ENCODE measurements at places on chromosomes 13 and 19. TPM values are rescaled to one million over a fixed set of nuclear protein-coding genes. Genes with fewer than 3 reads are reported as not detected.

Gene ZNF43
- 4.7 TPM for total RNA-seq

Gene C3
- total RNA-seq = 313 TPM

Gene PEG3
- 4.6 TPM for total RNA-seq

Gene COMP
- total RNA-seq = 0.53 TPM

Gene TJP3
- total RNA-seq = not detected

Gene S1PR2
- total RNA-seq = 11.9 TPM

Gene ZNF845
- total RNA-seq = 7.3 TPM

Gene IFI30
- total RNA-seq = 21.5 TPM

Gene CCDC8
- total RNA-seq = 20.0 TPM

Gene SLC25A41
- total RNA-seq = 0.07 TPM

Gene GRIK5
- total RNA-seq = 3.2 TPM

Gene CYP4F8
- total RNA-seq = not detected

Gene SMIM44
- not detected for total RNA-seq

Gene SERTAD3
- 16.7 TPM for total RNA-seq

Gene LSR
- 0.33 TPM for total RNA-seq

Gene BRSK1
- 10.8 TPM for total RNA-seq

Gene ZNF563
- total RNA-seq = 5.0 TPM

Gene TEAD2
- total RNA-seq = 16.0 TPM

Gene ZNF57
- 2.9 TPM for total RNA-seq

Gene TPTE2
- not detected for total RNA-seq

Gene TRAPPC6A
- total RNA-seq = 4.7 TPM

Gene UNC13A
- 6.5 TPM for total RNA-seq

Gene ZNF682
- total RNA-seq = 1.2 TPM

Gene GARIN5A
- total RNA-seq = 0.23 TPM

Gene SOX1
- not detected for total RNA-seq

Gene ZNF738
- total RNA-seq = 3.1 TPM

Gene ERICH4
- not detected for total RNA-seq

Gene TMEM86B
- total RNA-seq = 2.8 TPM

Gene CEACAM5
- total RNA-seq = not detected

Gene TICAM1
- 5.5 TPM for total RNA-seq

Gene ETFB
- 50.2 TPM for total RNA-seq

Gene RETN
- not detected for total RNA-seq

Gene C19orf47
- total RNA-seq = 7.4 TPM

Gene ZNF155
- 7.5 TPM for total RNA-seq

Gene NTF4
- not detected for total RNA-seq

Gene TEKTIP1
- not detected for total RNA-seq

Gene WDR87
- not detected for total RNA-seq

Gene TSC22D1
- total RNA-seq = 114 TPM
